Erythroblast (primary cell): ENCODE measurements at places on chromosomes 3 and 15.

DNA sequence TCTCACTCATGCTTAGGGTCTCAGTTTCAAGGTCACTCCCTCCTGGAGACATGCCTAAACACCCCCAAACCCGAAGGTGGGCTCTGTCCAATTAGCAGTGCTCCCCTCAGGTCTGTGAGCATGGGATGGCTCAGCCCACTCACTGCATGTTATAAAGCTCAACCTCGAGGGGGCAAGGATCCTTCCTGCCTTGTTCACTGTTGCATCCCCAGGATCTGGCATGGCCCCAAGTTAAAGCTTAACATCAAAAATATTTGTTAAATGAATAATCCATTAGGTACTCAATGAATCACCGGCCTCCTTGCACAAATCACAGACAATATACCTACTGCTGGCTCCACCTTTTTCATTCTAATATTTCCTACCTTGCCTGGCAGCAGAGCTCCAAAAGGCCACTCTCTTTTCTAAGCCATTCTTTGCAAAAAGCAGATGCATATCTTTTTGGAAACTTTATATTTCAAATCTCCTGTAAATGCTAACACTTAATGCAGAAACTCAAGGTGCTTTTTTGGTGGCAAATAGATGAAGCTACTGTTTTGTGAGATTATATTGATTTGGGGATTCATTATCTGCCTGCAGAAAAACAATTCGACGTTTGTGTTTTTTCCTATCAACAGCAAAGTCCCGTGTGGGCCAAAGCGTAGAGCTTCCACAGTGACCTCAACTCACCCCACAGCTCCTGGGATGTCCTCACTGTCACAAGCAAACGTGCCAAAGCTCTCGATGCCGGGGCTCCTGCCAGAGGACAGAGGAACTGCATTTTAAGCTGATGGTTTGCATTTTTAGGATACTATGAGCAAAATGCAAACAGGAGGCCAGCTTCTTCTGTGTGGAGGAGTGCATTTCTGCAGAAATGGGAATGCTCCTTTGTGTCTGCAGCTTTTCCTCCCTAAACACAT is 35.4 kb downstream of the PCOLCE2 start:
- no peak for DNase-seq

DNA sequence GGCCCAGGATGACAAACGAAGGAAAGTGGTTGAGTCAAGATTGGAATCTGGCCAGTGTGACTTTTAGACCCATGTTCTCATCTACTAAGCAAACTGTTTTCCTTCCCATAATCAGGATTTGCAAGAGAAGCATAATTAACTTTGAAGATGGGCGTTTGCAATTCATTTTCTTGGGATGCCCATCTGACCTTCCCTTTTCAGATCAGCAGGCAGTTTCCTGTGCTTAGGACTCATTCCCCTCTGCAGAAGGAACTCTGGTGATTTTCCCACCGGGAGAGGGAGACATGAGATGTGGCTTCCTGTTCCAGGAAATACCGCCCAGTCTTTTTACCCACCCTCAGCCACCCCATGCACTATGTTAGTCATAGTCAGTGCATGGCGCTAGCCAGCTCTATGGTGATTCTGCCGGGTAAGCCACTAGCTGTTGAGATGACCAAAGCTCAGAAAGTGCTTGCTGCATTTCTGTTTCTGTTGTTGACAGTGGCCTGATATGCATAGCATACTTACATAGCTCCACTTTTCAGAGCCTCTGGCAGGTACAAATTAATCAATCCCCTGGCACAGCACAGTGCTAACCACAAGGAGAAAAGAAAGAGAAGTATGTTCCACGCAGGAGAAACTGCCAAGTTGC is 129.4 kb downstream of the VGLL4 start:
- DNase-seq, result no peak

GRCh38 chr3:118991775-118992174 is 42.9 kb downstream of the IGSF11 start:
- no peak for DNase-seq

DNA sequence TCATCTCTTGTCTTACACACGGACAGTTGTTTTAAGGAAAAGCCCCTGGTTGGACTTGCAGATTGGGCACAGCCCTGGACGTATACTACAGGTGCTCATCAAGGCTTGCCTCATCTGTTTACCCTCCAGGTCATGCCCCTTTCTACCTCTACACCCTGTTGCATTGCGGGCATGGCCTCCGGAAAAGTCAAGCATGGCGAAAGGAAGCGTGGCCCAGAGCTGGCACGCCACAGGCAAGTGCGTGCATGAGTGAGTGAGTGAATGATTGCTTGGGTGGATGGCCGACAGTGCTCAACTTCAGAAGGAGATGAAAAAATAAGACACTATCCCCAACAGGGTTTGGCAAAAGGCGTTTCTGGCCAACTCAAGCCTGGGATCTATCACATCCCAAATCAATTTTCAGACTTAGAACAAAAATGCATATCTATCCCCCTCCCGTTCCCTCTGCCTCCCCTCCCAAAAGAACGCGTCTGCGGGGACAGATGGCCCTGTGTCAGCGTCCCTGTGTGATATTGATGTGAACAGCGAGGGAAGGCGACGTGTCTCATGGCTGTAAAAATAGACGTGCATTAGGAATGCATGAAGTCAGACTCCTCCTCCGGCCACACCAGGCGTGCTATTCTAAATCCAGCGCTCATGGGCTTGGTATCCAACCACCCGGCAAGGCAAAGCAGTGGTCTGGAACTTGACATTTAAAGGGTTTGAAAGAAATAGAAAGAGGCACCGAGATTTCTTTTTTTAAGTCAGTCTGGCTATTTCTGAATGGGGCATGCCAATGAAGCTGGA is 96.0 kb downstream of the RPLP1 start:
- no peak for DNase-seq

DNA sequence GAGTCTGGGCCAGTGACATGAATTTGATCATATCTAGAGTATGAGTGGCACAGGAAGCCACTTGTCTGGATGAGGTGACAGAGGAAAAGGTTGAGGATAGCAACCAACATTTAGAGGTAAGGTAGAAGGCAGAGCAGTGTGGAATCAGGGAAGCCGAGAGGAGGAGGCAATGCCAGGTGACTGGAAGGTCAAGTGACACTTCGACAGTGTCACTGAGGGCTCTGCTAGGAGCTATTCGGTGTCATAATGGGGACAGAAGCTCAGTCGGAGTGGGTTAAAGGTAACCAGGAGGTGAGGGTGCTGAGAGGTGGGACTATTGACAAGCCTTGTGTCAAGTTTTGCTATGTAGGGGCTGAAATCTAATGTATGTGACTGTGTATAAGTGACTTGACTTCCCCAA is 56.7 kb downstream of the IGF1R start:
- DNase-seq, result no peak

DNA sequence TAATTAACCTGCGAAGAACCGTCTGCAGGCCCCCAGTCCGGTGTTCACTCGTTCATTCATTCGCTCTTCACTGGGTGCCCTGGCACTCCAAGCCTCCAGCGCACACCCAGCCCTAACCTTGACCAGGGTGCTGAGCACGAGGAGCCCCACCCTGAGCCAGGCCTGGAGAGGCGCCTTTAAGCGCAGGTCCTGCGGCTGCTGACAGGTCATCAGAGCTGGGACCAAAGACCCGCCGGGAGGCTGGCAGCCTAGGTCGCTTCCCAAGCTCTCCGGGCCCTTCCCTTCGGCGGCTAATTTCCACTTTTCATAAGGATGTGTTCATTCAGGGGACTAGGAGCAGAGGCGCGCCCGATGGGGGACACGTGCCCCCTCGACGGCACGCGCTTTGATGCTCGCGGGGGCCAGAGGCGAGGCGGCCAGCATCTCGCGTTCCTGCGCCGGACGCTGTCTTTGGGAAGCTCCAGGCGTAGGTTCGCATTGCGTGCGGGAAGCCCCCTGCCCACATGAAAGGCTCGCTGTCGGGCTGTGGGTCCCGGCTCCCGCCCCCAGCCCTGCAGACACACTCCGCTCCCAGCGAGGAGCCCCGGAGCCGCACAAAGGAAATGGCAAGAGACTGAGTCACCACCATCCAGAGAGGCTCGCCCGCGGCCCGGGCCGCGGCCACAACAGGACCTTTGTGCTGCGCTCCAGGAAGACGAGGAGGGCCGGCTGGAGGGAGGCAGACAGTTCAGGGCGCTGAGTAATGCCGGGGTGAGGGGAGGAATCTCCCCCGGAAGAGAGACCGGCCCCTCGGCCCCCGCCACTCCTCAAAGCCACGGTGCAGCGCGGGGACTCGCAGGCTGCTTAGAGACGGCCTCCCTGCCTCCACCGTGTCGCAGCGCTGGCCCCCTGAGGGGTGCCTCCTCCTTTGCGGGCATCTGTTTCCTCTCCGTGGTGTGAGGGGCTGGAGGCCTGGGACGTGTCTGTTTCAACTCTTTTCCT is 266.4 kb upstream of the HES1 start:
- no peak for DNase-seq

- DNase-seq, result no peak
Observed at GRCh38 chr3:131735116-131735515, 232.3 kb upstream of the MRPL3 start.

- DNase-seq, result no peak
Observed at GRCh38 chr3:186516646-186517045, 27.5 kb downstream of the CRYGS start.

DNA sequence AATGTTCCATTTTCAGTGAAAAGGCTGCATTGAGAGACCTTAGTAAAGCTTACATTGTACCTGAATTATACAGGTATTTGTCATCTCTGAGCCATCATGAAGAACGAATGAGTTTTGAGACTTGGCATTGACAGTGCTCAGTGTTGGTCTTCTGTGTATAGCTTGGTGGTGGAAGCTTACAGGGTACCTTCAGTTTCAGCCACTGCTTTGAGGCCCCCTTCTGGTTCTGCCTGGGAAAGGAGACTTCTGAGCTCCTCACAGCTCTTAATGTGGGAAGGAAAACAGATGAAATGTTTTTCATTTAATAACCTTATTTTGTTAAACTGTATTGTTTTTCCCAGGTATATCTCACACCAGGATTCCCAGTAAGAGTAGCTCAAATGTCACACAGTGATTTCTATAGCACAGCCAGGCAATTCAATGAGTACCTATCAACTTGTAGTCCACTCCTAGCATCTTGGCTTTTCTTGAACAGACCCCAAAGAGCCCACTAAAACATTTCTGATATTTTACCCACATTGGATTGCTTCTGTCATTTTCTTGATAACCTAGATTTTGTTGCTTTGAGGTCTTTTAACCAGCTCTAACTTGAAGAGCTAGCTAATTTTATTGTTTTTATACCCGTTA is 5.6 kb downstream of the SERPINI1 start:
- DNase-seq, result peak; percentile 75

DNA sequence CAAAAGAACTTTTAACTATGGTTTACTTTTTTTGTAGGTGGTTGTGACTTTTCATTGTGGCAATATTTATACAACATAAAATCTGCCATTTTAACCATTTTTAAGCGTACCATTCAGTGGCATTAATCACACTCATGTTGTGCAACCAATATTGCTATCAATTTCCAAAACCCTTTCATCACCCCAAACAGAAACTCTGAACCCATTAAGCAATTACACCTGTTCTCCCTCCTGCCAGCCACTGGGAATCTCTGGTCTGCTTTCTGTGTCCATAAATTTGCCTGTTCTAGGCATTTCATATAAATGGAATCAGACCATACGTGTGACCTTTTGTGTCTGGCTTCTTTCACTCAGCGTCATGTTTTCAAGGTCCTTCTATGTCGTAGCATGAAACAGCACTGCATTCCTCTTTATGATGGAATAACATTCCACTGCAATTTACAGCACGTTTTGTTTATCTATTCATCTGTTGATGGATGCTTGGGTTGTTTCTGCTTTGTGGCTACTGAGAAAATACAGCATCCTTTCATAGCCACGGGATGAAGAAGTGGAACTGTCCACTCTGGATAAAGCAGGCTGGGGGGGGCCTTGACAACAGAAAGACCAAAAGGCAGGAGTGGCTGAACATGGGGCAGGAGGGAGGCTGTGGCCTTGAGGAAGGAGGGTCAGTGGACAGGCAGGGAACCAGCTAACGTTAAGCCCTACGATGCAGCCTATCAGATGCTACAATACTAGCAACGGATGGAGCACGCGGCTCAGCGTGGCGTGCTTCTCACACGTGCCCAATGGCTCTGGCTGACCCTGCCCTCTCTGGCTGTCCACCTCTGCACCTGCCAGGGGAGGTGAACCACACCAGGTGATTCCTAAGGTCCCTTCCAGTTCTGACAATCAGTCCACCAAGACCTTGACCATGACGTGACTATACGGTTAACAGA is 110.9 kb downstream of the SEC22A start:
- DNase-seq, result no peak

DNA sequence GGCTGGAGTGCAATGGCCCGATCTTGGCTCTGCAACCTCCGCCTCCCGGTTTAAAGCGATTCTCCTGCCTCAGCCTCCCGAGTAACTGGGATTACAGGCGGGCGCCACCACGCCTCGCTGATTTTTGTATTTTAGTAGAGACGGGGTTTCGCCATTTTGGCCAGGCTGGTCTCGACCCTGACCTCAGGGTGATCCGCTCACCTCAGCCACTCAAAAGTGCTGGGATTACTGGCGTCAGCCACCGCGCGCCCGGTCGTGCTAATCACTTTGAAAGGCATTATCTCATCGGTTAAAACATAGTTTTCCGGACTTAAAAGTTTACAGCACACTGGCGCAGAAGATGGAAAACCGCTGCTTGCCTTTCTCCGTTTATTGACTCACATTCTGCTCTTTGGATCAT is 27.6 kb upstream of the MTHFS start:
- no peak for DNase-seq

DNA sequence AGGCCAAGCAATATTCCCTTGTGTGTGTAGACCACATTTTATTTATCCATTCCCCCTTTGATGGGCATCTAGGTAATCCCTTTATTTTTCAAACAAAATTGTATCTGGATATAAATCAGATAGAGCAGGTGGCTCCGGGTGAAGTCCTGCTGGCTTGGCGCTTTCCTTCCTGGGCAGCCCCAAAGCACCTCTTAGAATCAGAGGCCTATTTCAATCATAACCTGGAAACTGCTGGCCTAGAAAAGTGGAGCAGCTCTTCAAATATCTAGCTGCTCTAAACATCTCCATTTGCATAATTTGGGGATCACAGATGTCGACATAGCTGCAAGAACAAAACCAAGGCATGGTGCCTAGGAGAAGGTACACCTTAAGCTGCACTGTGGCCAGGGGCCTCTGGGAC is 40.2 kb downstream of the RASGRF1 start:
- no peak for DNase-seq

DNA sequence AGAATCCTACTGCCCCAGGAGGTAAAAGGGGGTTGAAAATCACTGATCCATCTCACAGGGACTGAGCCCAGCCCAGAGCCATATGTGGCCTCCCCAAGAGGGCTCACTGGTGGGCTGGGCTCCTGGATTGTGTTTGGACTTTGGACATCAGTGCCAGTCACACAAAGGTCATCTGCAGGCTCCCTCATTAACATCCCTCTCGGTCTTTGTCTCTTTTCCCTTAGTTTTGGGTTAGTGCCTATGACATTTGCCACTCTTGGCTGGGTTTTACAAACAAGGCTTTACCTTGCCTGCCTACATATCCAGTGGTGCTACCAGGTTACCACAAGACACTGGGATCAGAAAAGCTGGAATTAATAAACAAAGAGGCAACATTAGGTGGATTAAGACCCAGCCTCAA is 27.9 kb downstream of the IFT122 start:
- DNase-seq, result peak; percentile 23

- no peak for DNase-seq
Observed at GRCh38 chr3:48402281-48402732, 27.6 kb downstream of the PLXNB1 start.
